Activated T-helper 17 cell treated with anti-CD3 and anti-CD28 coated beads, Interleukin-2, amount 50 U/mL, for 72 hours (primary cell): ENCODE measurements at places on chromosomes 11 and 22.

- no peaks in the 10 kb centered on the region for H3K36me3 ChIP-seq
- ATAC-seq, result no peak
- H3K4me1 ChIP-seq, result peaks cover 20% of the 10 kb centered on the region
- H3K27me3 ChIP-seq, result no peaks in the 10 kb centered on the region
- H3K4me3 ChIP-seq, result no peak overlapping the region
Observed at GRCh38 chr11:63564784-63565350, 1.7 kb upstream of the PLAAT2 start.

DNA sequence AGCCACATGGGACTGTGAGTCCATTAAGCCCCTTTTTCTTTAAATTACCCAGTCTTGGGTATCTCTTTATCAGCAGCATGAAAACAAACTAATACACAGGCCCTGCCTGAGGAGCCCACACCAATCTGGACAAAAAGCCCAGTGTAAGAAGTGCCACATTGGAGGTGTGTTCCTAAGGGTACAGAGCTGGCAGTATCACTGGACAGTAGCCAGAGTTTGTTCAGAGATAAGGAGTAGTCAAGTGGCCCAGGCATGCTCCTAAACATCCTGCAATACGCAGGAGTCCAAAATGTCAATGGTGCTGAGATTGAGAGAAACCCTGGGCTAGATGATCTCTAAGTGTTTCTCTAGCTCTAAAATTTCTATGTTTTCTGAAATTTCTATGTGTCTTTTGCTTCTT is 27.0 kb upstream of the POGLUT3 start:
- H3K4me3 ChIP-seq, result no peak overlapping the region
- H3K27me3 ChIP-seq, result no peaks in the 10 kb centered on the region
- no peaks in the 10 kb centered on the region for H3K36me3 ChIP-seq
- H3K27ac ChIP-seq, result no peak overlapping the region
- ATAC-seq, result no peak
- H3K4me1 ChIP-seq, result no peaks in the 10 kb centered on the region

DNA sequence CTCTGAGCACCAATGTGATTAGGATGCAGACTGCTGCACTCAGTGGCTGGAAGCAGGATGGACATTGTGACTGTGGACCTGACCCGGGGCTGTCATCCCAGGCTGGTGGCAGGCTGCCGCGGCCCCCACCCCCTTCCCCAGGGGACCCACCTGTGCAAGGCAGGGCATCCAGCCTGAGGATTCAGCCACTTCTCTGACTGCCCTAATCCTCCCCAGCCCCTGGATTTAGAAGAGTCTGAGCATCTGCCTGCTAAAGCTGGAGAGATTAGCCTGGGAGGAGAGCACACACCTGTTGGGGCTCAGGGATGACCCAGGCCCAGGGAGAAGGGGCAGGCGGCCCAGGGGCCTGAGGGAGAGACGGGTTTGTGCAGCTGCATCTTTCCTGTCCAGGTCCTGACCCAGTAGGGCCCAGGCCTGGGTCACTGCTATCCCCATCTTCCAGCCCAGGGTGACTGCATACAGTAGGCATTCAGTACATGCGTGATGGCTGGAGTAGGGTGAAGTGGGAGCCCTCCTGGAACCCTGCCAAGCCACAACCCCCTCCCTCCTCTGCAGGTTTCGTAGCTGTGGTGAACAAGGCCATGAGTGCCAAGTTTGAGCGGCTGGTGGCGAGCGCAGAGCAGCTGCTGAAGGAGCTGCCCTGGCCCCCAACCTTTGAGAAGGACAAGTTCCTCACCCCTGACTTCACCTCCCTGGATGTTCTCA is 12.1 kb downstream of the DPP3 start:
- no peak overlapping the region for H3K27ac ChIP-seq
- H3K4me3 ChIP-seq, result no peak overlapping the region
- ATAC-seq, result no peak
- H3K4me1 ChIP-seq, result no peaks in the 10 kb centered on the region
- H3K27me3 ChIP-seq, result no peaks in the 10 kb centered on the region
- peaks cover 58% of the 10 kb centered on the region for H3K36me3 ChIP-seq

DNA sequence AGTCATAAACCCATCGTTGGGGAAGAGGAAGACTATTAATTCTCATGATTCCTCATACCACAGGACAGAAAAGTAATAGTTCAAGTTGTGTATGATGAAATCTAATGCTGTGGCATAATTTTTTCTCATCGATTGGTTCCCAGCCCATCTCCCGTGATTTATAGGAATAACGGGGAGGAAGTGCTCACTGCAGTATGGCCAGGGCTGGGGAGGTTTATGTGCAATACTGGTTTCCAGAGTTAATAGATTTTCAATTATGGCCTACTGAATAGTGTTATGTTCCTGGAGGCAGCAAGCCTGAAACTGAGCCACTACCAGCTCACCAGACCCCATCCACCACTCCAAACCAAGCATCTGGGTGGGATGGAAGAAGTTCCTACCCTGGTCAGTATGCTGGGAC is 147.1 kb upstream of the NCAM1 start:
- H3K4me1 ChIP-seq, result no peaks in the 10 kb centered on the region
- no peak for ATAC-seq
- H3K27me3 ChIP-seq, result no peaks in the 10 kb centered on the region
- H3K27ac ChIP-seq, result no peak overlapping the region
- H3K4me3 ChIP-seq, result no peak overlapping the region
